ENCODE measurements at places on chromosomes 3 and 15. TPM values are rescaled to one million over a fixed set of nuclear protein-coding genes. Genes with fewer than 3 reads are reported as not detected.

GADL1 gene
- 0.37 TPM for total RNA-seq

DNA sequence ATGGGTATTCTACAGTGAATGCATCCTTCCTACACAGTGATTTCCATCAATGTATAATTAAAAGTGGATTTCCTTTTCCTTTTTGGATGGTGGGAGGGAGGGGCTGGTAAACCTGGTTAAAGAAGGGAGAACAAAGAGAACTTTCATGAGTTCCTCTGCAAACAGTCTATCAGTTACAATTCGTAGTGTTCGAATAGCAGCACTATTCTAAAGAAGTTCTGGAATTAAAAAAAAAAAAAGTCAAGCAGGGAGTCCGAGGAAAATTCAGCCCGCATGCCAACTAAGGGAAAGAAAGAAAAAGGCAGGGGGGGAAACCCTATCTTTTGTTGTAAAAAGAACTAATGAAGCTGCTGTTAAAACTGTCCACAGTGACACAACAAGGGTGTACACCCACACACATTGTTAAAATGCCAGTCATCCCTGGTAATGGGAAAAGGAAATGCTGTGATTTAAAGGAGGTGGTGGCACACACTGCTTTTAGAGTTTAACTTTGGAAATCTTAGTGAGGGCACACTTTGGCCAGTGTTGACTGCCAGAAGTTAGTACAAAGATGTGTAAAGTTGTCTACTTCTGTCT is 521.2 kb downstream of the ZIC1 start:
- peak; percentile 24 for DNase-seq

TMF1 gene
- total RNA-seq: 14.8 TPM

GRCh38 chr15:94829887-94830884 is 598.8 kb downstream of the MCTP2 start:
- DNase-seq: no peak

RBMS3 gene
- 7.5 TPM for total RNA-seq

DNA sequence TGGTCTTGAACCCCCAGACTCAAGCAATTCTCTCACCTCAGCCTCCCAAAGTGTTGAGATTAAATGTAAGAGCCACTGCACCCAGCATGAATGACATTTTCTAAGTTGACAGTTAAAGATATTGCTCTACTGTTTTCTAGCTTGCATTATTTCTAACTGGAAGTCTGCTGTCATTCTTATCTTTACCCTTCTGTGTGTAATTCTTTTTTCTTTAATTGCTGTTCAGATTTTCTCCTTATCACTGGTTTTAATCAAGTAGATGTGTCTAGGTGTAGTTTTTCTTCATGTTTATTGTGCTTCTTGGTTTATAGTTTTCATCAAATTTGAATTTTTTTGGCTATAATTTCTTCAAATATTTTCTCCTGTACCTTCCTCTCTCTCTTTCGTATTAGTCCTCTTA is 4.9 kb downstream of the PARP15 start:
- DNase-seq: no peak

ZNF148 gene
- 30.7 TPM for total RNA-seq

DNA sequence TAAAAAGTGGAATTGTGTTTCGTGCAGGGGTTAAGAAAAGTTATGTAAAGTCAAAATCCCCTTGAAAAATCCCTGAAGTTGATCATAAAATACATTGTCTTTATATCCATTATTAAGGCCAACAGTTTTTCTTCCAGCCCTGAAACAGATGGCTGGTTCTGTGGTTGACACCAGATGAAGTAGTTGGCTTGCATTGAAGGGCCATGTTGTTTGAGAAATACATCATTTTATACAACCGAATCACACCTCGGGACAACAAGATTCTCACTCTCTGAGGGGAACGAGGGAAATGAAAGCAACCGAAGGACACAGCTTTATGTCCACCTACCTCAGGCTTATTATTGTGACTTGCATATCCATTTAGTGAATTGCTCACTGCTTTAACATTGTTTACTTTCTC is 126.0 kb upstream of the MITF start:
- DNase-seq: no peak

DNA sequence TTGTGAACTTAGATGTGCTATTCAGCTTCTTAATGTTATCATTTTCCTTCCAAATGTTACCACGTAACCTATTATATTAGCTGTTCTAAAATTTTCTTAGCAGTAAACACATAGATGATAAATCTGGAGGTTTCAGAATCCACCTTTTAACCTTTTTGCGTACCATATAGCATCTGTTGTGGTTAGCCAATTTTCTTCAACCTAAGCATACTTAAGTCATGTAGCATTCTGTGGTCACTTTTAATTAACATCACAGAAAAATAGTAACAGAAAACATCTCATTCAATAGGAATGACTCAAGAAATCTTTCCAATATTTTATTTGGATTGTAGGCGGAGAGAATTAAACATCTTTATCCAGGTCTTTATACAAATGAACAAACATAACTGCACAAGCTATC is 1465.3 kb upstream of the GBE1 start:
- no peak for DNase-seq

DNA sequence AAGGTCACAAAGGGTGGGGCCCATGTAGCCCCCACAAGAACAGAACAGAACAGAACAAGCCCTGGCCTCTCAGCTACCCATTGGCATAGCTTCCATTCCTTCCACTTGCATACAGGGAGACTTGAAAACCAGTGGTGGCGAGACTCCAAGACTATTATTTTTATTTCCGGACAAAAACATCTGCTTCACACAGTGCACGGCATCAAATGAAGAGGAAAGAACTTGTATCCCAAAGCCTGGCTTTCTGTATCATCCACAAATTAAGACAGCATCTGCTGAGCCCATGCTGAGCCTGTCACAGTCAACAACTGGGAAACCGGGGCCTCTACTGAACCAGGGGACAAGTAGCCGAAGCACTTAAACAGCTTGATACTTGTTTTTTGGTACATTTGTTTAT is 56.0 kb downstream of the CLEC3B start:
- DNase-seq: no peak

TPRA1 gene
- total RNA-seq: 24.8 TPM

DNA sequence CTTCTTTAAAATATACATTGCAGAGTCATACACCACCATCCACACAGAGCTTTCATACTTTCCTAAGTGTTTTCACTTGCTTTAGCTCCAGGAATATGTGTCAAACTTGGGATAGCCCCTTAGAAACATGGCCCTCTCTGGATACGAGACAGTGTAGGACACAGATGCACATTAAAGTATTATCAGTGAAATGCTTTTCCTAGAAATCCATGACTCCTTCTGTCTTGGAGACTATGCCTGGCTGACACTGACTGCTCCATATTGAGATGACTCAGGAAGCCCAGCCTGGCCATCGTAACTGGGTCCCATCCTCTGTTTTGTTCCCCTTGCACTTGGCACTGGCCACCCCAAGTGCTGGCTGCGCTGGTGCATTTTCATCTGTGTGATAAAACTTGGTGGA is 204.8 kb downstream of the PDZRN3 start:
- no peak for DNase-seq

GRCh38 chr15:58604455-58604923 is 145.0 kb downstream of the ADAM10 start:
- DNase-seq: no peak

- no peak for DNase-seq
Observed at GRCh38 chr15:90765531-90765930, 48.4 kb downstream of the BLM start.
